GM13976 (cell line): ENCODE measurements at places on chromosomes 12 and 14.

DNA sequence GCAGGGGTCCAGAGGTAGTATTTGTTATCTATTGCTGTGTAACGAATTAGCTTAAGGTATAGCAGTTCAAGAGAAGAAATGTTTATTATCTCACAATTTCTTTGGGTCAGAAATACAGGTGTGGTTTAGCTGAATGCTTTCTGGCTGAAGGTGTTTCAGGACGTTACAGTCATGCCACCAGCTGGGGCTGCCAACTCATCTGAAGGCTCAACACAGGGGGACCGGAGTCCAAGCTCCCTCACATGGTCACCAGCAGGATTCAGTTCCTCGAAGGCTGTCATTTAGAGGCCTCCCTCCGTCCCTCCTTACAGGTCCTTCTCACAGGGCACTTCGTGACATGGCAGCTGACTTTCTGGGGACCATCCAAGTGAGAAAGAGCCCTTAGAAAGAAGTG, 37.5 kb upstream of the SINHCAF start:
- DNase-seq = no peak

DNA sequence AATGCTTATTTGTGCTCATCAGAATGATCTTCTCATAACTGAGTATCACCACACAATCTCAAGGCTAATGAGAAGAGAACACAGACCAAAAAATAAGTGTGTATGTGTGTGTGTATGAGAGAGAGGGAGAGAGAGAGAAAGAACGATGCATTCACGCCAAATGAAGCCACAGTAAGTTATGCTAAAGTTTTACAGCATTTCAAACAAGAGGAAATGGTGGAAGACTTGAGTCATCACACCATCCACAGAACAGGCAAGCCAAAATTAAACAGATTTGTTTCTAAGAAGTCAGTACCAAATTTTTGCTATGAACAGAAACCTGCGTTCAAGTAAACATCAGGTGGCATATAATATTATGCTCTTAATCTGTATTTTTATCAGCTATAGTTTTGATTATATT, 141.2 kb downstream of the MED13L start:
- no peak for DNase-seq

GRCh38 chr12:6340745-6341416, 995 bp downstream of the TNFRSF1A start:
- DNase-seq = no peak

DNA sequence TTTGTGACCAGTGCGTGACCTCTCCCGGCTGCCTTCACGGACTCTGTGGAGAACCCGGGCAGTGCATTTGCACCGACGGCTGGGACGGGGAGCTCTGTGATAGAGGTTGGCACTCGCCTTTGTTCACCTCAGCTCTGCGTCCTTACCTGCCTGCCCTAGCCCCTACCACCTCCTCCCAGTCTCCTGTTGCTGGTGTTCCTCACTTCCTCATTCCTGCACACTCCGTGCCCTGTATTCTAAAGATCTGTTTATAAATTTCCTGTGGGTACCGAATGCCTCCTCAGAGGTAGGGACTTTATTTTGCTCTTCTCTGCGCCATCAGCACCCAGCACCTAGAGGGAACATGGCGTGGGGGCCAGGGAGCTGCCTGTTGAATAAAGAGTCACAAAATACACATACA, 2.3 kb downstream of the DLK1 start:
- no peak for DNase-seq

- DNase-seq = peak; percentile 17
These were observed 3.3 kb downstream of the NKX2-1 start for GRCh38 chr14:36516719-36517241.
